GM06990 (cell line): ENCODE measurements at places on chromosomes 12 and 14.

DNA sequence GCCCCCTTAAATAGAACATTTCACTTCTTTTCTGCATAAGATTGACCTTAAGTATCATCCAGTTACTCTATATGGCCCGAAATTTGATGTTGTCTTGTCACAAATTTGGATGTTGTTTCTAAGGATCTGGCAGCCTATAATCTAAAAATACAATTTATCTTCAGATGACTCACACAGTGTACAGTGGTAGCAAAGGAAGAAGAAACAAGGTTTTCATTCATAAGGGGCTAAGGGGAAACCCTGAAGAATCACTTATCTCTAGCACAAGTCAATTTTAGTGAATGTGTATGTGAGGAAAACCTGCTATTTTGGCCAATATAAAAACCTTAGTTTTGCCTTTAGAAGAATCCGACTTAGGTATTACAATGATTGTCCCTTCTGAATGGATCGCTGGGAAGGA lies 606.3 kb upstream of the LRFN5 start:
- no peak for DNase-seq

DNA sequence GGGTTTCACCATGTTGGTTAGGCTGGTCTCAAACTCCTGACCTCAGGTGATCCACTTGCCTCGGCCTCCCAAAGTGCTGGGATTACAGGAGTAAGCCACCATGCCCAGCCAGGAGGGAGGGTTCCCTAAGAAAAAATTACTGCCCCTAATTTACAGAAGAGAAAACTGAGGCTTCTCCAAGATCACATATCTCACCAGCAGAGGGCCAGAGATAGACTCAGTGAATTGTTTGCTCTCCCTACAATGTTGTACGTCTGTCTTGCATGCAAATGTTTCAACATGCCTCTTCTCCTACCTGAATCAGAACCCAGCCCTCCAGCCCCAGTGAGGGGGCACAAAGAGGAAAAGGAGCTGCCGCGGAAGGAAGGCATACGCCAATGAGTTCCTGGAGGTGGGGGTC lies 48.3 kb upstream of the TMEM263 start:
- DNase-seq: no peak

GRCh38 chr12:79818856-79819255 lies 116.0 kb downstream of the PPP1R12A start:
- DNase-seq: no peak

GRCh38 chr12:47032644-47033043 lies 46.8 kb upstream of the PCED1B start:
- no peak for DNase-seq

GRCh38 chr14:99514552-99515300 lies 33.5 kb downstream of the CCNK start:
- DNase-seq: no peak

- DNase-seq: no peak
Observed at GRCh38 chr12:124694846-124695497, 127.6 kb upstream of the NCOR2 start.

DNA sequence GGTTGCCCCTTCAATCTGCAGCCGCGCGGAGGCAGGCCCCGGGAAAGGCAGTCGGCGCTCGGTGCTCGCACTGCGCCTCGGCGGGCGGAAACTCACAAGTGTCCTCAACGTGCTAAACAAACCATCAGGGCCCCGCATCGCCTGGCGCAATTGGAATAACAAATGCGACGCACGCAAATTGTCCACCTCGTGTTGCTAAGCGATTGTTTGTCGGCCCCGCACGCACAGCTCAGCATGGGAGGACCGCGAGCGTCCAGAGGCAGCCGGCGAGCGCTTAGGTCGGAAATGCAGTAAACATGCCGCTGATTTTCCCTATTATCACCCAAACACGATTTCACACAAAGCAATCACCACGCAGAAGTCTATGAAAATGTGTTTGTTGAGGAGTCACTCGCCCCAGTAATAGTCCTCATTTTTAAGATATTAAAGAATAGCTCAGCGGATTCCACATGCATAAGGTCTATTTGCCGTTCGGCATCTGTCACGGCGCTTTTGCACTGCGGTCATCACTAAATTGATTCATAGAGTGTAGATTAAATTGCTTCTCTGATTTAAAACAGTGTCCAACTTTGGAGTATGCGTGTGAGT lies 3.2 kb upstream of the GSC start:
- DNase-seq: no peak

- no peak for DNase-seq
Observed at GRCh38 chr12:5562581-5562980, 130.7 kb downstream of the NTF3 start.

DNA sequence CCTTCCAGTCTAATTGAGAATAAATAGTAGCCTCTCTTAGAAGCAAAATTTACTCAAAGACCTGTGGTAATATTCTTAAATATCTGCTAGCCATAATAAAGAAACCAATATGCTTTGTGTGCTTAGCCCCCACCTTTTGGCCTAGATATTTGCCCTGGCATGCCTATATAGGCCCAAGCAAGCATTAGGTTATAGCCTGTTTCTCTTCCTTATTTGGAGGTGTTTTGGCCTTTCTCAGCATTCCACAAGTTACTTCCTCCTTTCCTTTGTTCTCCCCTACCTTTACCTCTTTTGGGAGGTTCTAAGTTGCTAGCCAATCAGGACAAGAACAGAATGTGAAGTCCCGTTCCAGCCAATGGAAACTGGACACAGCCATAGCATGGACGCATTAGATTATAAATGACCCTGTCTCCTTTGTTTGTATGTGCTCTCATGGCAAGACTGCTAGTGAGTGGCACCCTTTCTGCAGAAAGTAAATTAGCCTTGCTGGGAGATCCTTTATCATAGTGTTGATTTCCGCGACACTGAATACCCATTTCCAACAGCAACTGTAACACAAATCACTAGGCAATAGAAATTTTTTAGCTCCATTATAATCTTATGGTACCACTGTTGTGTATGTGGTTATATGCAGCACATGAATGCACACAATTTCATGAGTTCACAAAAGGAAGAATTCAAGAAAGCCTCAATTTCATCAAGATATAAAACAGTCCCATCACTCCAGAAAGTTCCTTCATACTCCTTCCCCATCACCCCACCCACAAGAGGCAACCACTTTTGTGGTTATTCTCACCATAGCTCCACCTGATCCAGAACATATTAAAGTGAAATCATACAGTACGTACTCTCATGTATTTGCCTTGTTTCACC lies 37.6 kb downstream of the CEP83 start:
- DNase-seq: no peak

DNA sequence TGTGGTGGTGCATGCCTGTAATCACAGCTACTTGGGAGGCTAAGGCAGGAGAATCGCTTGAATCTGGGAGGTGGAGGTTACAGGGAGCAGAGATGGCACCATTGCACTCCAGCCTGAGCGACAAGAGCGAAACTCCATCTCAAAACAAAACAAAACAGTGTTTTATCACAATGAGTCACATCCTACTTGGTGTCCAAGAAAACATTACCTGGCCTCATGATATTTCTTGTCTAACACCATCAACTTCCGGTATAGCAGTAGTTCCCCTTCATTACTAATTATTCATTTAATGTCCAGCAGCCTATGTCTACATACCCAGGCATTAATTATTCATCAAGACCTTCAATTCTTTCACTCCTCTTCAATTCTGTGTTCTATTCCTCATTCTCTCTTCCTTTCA lies 115.5 kb downstream of the CCDC59 start:
- no peak for DNase-seq

GRCh38 chr14:33777681-33778080 lies 173.2 kb downstream of the EGLN3 start:
- no peak for DNase-seq

DNA sequence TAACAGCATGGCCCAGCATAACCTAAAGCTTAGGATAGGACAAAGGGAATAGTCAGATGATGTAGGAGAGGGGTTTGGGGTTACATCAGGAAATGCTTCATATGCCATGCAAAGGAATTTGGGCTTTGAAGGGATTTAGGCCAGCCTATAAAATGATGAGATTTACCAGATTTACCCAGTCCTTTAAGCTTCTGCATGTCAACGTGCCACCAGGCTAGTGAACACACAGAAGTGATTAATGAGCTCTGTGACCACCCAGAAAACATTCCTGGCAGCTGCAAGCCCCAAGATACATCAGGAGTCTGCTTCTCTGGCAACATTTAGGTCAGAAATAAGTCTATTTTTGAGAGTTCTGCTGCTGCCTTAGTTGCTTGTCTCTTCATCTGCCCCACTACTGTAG lies 118.3 kb downstream of the LRIG3 start:
- DNase-seq: no peak

DNA sequence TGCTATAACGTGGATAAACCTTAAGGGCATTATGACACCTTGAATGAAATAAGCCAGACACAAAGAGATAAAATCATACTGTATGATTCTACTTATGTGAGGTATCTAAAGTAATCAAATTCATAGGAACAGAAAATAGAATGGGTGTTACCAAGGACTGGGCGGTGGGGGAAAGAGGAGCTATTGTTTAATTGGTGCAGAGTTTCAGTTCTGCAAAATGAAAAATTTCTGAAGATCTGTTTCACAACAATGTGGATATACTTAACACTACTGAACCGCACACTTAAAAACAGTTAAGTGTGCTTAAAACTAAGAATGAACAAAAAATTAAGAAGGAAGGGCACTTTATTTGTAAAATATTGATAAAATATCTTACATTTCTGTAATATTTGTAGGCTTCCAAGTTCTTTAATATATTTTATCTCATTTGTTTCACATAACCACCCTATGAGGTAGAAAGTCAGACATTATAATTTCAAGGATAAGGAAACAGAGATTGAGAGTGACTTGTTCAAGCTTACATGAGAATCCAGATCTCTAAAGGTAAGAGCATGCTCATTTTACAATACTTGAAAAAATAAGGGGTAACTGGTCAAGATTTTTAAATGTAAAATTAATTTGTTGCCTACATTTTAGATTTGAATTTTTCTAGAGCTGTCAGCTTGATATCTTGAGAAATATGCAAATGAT lies 14.9 kb downstream of the LTA4H start:
- peak; percentile 17 for DNase-seq

DNA sequence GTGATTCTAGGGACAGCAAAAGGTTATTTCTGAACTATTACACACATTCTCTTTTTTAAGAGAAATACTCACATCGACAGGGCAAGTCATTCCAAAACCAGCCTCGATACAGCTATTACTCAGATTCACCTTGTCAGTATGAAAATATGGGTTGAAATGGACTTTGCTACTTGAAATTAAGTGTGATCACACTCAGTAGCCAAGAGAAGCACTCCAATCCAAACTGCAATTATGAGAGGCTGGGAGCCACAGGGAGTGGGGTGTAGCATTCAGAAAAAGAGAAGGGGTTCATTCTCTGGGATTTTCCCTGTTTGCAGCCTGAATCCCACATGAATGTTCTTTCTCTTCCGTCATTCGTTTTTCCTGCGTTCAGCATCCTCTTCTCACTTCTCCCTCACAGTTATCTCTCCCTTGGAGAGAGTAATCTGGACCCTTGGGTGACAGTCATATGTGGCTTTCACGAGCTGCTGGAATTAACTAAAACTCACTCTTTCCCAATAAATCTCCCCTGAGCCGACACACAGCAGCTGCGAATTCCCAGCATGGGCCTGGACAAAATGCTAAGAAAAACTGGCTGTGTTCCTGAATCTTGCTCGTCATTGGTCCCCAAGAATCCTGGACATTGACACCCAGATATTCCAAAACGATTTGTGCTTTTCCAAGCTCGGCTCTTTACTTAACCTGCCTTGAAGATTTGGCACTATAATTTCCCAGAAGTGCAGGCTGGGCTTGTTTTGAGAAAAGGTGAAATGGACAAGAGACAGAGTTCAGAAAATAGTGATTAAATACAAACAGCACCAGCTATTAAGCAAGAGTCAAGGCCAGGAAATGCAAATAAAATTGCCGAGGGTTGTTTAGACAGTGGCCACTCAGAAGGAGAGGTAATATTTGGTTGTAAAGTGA lies 199.5 kb upstream of the PLEKHG7 start:
- peak; percentile 79 for DNase-seq

- DNase-seq: no peak
Observed at GRCh38 chr12:82841487-82841904, 154.8 kb downstream of the TMTC2 start.

- DNase-seq: no peak
Observed at GRCh38 chr12:103986829-103987228, 21.2 kb downstream of the TDG start.

DNA sequence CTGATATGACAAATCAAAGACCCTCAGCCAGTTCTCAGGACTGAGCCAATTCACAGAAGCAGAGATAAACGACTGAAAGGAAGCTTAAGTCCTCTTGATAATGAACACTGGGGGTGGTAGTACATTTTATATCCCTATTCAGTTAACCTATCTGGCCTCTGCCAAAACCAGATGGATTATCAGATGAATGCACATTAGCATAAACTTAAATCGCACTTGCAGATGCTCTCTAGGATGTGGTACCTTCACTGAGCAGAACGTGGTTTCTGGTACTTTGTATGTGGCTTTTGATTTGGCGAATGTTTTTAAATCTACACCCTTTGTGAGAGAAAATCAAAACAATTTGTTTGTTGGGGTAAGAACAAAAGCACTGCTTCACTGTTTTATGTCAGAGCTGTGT lies 21.1 kb upstream of the TAS2R14 start:
- no peak for DNase-seq

DNA sequence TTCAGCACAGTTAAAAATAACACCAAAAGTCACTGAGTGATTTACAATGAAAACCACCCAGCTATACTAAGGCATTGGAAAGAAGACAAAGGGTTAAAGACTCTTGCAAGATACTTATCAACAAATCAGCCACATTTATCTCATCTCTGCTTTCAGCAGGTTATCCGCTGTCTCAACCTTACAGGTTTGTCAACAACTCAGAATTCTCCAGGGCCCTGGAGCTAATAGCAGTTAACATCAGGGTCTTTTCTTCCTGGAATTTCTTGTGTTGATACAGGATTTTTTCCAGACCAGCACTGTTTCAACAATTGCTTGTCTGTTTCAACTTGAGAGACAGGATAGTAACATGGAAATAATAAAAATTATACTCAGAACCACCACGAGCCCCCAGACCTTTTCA lies 3.5 kb downstream of the PKP2 start:
- DNase-seq: no peak

DNA sequence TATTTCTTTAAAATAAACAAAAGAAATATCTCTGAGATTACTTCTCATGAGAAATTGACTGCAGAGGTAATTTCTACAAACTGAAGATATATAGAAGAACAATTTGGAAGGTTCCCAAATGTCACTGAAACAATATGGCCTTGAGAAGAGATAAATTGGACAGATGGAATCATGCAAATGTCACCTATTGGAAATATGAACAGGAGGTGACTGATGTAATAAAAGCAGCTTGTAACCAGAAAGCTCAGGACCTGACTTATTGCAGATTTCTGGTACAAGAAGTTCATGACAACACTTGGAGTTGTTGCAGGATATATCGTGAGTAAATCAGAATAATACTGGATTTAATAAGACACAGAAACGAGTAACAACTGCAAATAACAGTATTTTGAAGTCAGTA lies 93.3 kb upstream of the TRHDE start:
- DNase-seq: no peak

GRCh38 chr12:42385326-42385841 lies 59.4 kb downstream of the PPHLN1 start:
- no peak for DNase-seq
